ENCODE measurements at places on chromosomes 5 and 9.

GRCh38 chr9:38062498-38063362 is 6.3 kb downstream of the SHB start:
- no peak for DNase-seq

DNA sequence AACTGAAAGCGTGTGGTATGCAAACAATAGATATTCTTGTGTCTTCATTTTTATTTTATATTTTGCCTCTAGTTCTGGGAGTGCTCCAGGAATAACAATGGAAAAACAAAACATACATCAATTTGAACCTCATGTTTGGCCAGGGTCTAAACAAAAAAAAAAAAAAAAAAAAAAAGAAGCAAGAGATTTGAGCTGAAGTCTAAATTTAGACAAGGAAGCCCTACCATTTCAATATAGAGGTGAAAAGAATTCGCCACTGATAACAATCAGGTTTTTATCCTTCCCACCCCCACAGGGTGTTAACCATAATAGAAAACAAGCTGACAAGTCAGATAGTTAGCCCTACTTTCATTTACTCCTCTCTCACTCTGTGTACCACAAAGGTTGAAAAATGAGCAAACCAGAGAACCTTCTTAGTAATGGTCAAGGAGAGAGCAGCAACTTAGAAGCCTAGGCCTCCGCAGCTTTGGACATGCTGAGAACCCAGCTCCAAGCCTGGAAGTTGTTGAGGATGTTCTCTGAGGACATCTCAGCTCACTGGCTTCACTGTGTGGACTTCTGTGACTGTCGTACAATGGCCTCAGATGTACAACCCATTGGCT is 118.2 kb upstream of the HMHB1 start:
- no peak for DNase-seq

- no peak for DNase-seq
Observed at GRCh38 chr5:9538504-9538903, 7.4 kb downstream of the SEMA5A start.

- DNase-seq, result no peak
Observed at GRCh38 chr9:16611001-16611400, 259.5 kb downstream of the BNC2 start.

GRCh38 chr9:14198841-14199455 is 115.0 kb downstream of the NFIB start:
- peak; percentile 30 for DNase-seq

DNA sequence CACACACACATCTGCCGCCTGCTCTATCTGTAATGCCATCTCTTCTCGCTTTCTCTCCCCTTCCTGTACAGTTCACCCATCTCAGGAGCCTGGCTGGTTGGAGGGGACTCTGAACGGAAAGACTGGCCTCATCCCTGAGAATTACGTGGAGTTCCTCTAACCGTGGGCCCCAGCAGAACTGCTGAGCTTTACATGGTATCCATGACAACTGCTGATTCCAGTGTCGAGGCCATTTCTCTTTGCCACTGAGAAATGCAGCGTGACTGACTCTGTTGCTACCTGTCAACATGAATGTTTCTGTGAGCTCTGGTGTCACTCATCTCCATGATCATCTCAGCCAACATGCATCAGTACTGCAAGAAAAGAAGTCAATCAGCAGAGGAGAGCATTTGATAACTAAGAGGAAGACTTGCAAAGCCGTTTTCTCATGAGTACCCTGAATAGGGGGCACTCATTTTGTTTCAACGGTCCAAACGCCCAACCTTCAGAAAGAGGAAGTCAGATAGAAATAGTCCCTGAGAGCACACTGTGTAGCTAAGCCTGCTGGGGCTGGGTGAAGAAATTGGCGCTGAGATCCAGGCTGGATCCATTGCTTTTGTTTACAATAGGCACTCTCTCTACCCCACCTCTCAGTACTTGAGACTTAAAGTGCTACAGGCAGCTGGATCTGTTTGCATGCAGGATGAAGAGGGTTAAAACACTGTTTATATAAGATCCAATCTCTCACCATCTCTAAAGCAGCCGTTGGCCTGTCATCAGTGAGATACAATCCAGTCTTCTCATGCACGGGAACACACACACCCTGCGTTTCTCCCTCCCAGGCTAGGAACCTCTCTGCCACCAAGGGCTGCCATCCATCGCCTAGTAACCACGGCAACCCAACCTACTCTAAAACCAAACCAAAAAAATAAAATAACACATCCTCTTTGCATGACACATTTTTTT is 180.9 kb downstream of the NR3C1 start:
- DNase-seq, result no peak

- no peak for DNase-seq
Observed at GRCh38 chr5:67163863-67164595, 32.6 kb downstream of the CD180 start.

- no peak for DNase-seq
Observed at GRCh38 chr9:431701-432100, 217.0 kb downstream of the DOCK8 start.

DNA sequence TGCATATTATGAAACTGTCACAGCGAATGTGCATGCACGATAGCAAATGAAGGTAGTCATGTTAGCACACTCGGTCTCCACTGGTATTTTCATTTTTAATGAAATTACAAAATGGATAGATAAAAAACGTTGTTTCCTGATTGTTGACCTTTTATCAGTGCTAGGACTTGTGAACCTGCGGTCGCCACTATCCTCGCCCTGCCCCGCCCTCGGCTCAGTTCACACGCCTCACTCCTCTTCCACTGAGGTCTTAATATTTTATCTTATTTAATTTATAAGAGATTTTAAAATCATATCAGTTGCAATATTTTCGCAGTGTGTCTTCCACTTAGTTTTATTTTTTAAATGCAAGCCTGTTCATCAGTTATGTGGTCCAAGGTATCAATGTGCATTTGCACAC is 382.6 kb upstream of the IRX4 start:
- DNase-seq, result no peak

- DNase-seq, result peak; percentile 90
Observed at GRCh38 chr5:134466241-134467069, 54.8 kb upstream of the CDKN2AIPNL start.

DNA sequence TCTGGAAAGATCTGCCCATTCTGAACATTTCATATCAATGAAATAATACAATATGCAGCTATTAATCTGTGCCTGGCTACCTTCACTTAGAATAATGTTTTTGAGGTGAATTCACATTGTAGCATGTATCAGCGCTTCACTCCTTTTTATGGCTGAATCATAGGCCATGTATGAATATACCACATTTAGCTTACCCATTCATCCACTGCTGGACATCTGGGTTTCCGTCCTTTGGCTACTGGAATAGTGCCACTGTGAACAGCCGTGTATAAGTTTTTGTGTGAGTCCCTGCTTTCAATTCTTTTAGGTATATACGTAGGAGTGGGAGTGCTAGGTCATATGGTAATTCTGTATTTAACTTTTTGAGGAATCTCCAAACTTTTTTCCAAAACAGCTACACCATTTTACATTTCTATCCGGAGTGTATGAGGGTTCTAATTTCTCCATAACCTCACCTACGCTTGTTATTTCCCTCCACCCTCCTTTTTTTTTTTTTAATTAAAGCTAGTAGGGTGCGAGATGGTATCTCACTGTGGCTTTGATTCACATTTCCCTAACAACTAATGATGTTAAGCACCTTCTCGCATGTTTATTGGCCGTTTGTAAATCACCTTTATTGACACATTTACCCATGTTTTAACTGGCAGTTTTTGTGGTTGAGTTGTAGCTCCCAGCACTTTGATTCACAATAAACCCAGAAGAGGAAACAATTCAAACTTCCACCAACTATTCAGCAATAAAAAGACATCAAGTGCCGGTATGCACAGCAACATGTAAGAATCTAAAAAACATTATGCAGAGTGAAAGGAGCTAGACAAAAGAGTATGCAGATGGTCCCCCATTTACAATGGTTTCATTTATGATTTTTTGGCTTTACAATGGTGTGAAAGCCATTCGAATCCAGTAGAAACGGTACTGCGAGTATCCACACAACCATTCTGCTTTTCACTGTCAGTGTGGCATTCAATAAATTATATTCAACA is 8.1 kb downstream of the SEMA4D start:
- DNase-seq, result no peak

Measured in GM23338 (cell line).